ENCODE measurements at places on chromosomes 7 and 10. TPM values are rescaled to one million over a fixed set of nuclear protein-coding genes. Genes with fewer than 3 reads are reported as not detected.

MYO3A gene
- 0.43 TPM for total RNA-seq

STYXL1 gene
- 50.8 TPM for total RNA-seq

TLX1 gene
- under 0.01 TPM for total RNA-seq

CCDC7 gene
- 9.6 TPM for total RNA-seq

DLG5 gene
- 25.8 TPM for total RNA-seq

XPNPEP1 gene
- total RNA-seq, result 91.6 TPM

GPR158 gene
- total RNA-seq, result under 0.01 TPM

LLCFC1 gene
- not detected for total RNA-seq

PLAC9 gene
- total RNA-seq, result not detected

CLDN3 gene
- not detected for total RNA-seq

MORN4 gene
- total RNA-seq, result 6.0 TPM

LRIT1 gene
- not detected for total RNA-seq

MUC12 gene
- not detected for total RNA-seq

STEAP1B gene
- total RNA-seq, result 7.0 TPM

KIAA1217 gene
- 7.7 TPM for total RNA-seq

GPR26 gene
- not detected for total RNA-seq
